Lung (tissue), 17 donors: ENCODE measurements at places on chromosomes 11 and 22.

DNA sequence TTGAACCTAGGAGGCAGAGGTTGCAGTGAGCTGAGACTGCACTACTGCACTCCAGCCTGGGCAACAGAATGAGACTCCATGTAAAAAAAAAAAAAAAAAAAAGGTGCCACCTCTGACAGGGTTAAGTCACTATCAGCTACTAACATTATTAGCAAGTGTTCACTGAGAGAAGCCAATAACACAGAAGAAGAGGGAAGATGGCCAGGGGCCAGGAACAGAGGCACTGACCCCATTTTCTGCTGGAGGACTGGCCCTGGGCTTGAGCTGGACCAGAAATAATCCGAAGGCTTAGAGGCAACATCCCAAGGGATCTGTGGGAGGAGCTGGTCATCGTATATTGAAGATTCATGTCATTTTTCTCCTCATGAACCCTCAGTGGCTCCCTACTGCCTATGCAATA lies 5.0 kb downstream of the SLC5A1 start:
- peaks cover 9% of the 10 kb centered on the region for H3K27me3 ChIP-seq
- no peaks in the 10 kb centered on the region for H3K4me1 ChIP-seq
- no peaks in the 10 kb centered on the region for H3K36me3 ChIP-seq
- DNase-seq: no peak
- H3K27ac ChIP-seq: no peak overlapping the region

GRCh38 chr11:121563003-121563402 lies 110.2 kb upstream of the SORL1-AS1 start:
- H3K4me1 ChIP-seq: peaks cover 2% of the 10 kb centered on the region
- no peaks in the 10 kb centered on the region for H3K27me3 ChIP-seq
- H3K36me3 ChIP-seq: peaks cover 6% of the 10 kb centered on the region
- no peak overlapping the region for H3K4me3 ChIP-seq
- no peak for DNase-seq

DNA sequence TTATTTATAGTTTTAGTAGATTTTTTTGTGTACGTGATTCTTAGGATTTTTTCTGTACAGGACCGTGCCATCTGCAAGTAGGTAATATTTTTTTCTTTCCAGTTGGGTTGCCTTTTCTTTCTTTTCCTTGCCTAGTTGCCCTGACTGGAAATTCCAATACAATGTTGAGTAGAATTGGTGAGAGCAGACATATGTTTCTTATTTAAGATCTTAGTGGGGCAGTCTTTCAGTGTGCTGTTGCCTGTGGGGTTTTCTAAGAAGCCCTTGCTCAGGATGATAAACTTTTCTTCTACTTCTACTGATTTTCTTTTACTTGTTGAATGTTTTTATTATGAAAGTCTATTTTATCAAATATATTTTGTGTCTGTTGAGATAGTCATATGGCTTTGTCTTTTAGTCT lies 33.0 kb downstream of the ATXN10 start:
- no peak for DNase-seq
- no peaks in the 10 kb centered on the region for H3K27me3 ChIP-seq
- no peak overlapping the region for H3K4me3 ChIP-seq
- H3K27ac ChIP-seq: no peak overlapping the region
- no peaks in the 10 kb centered on the region for H3K4me1 ChIP-seq

DNA sequence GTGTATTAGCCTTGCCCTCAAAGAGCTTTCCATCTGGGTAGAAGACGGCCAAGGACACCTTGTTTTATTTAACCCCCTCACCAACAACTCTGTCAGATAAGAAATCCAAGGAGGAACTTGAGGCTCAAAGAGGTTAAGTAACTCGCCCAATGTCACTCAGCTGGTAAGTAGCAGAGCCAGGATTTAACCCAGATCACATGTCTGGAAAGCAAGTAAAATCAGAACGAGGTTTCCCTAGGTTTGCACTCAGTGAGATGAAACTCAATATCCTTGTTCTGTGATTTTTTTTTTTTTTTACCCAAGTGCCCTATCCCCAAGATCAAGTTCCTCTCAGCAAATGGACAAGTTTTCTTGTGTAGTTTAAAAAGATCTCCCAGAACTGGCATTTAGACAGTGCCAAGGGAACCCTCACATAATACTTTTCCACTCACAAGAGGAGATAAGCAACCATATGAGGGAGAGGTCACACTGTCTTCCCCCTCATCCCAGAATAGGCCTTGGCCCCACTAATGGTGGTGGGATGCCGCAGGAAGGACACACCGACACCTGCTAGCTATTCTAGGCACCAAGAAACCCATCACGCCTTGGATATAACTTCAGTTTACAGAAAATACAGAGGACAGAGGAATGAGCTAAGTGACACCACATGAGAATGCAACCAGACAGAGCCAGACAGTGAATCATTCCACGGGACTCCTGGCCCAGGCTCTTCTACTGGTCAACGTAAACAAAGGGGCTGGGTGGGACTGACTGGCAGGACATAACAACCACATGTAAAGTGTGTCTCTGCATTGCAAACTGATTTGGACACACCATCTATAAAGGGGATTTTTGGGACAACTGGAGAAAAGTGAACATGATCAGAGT lies 8.6 kb upstream of the ARAP1 start:
- no peak overlapping the region for H3K27ac ChIP-seq
- no peak overlapping the region for H3K4me3 ChIP-seq
- no peak for DNase-seq
- no peaks in the 10 kb centered on the region for H3K4me1 ChIP-seq
- no peaks in the 10 kb centered on the region for H3K36me3 ChIP-seq
- no peaks in the 10 kb centered on the region for H3K27me3 ChIP-seq

GRCh38 chr11:120216426-120217102 lies 5.7 kb downstream of the OAF start:
- no peak for DNase-seq
- peaks cover 12% of the 10 kb centered on the region for H3K36me3 ChIP-seq
- no peak overlapping the region for H3K4me3 ChIP-seq
- no peaks in the 10 kb centered on the region for H3K27me3 ChIP-seq
